Esophagus squamous epithelium (tissue), 5 donors: ENCODE measurements at places on chromosomes 7 and 10. TPM values are rescaled to one million over a fixed set of nuclear protein-coding genes. Genes with fewer than 3 reads are reported as not detected.

GRCh38 chr10:68110027-68110426, 739 bp downstream of the MYPN start:
- no peak for DNase-seq

- DNase-seq: no peak
These were observed 59.8 kb downstream of the COL13A1 start for GRCh38 chr10:69861251-69862240.

TLX1 gene
- not detected for total RNA-seq

DNA sequence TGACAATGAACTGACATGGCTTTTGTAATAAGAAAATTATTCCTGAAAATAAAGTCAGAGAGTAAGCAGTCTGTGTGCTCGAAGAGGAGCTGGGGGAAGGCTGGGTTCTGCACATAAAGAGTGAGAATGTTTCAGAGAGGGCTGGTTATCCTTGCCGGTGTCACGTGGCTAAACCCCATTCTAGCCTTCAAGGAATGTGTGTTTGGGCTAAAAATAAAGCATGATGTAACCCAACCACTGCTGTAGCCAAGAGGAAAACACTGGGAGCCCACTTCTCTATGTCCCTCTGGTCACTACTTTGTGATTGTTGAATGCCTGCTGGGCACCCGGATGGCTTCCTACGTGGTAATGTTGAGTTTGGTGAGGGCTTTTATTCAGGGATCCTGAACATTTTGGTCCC, 23.5 kb downstream of the WDFY4 start:
- DNase-seq: no peak

DNA sequence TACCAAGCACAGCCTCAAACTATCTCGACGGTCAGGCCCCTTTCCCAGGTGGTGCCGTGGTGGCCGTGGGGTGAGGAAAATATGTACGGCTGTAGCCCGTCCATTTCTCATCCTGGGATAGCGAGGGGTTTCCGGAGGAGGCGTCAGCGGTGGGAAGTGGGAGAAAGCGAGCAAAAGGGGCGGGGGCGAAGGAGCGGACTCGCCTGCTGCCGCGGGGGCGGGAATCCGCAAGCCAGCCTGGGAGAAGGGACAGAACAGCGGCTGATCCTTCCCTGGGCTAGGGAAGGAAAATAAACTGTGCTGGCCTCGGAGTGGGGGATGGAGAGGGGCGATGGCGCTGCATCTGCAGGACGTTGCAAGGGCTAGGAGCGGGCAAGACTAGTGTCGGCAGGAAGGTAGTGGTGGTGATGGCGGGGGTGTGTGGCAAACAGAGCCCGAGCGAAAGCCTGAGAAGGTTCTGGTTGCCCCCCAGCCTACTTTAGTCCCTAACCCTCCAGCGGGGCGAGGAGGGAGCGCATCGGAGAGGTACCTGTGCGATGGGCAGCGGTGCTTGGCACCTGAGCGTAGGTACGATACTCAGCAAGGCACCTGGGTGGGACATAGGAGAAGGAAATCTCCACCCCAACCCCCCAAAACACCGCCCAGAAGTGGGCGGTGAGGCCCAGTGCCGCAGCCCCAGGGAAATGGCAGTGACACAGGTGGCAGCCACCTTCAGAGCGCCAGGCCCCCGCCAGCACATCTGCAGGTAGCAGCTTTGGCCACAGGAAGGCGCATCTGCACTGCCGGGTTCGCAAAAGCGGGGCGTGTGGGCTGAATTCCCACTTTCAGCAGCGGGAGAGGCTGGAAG, 49.9 kb upstream of the STEAP1B start:
- DNase-seq: no peak
